HTR-8/SVneo (cell line): ENCODE measurements at places on chromosomes 2 and 18.

GRCh38 chr2:134660626-134661402 is 58.0 kb downstream of the TMEM163 start:
- no peak for DNase-seq

- DNase-seq = no peak
Measured at GRCh38 chr2:56266761-56267414, 83.1 kb downstream of the CCDC85A start.

DNA sequence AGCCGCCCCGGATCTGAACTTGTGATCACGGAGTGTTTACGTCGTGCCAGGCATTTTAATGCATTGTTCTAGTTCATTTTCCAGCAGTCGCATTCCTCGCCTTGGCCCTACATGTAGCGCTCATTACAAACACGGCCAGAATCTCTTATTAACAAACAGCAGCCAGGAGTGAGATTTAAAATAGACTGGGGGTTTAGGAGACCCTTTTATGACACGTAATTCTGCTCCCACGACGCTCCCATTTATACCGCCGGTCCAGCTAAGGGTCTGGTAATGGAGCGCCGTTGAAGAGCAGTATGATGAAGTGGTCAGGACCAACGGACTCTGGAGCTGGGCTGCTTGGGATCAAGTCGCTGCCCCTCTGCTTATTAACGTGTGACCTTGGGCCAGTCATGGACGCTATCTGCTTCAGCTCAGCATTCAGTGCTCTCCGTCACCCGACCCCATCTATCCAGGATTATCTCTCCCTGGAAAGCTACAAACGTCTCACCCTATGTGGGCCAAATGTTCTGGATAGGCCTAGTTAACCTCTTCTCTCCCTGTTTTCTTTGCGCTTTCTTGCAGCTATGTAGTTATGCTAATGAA is 745 bp downstream of the MSH2 start:
- DNase-seq = no peak

DNA sequence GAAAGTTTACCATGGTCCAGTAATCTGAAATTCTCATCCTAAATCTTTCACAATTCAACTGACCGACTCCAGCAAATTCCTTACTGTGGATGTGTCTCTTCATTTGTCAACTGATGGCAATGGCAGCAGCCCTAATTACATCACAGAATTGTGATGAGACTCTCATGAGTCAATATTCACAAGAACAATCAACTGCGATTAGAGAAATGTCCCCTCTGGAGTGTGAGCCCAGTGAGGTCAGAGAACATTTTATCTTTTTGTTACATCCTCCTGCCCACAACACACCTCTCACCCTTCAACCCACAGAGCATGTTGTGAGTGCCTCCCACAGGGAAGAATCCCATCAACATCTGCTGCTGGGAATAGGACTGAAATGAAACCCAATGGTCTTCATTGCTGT is 73.6 kb downstream of the CD226 start:
- no peak for DNase-seq

- DNase-seq = no peak
Measured at GRCh38 chr2:226153553-226153952, 646.1 kb downstream of the IRS1 start.

DNA sequence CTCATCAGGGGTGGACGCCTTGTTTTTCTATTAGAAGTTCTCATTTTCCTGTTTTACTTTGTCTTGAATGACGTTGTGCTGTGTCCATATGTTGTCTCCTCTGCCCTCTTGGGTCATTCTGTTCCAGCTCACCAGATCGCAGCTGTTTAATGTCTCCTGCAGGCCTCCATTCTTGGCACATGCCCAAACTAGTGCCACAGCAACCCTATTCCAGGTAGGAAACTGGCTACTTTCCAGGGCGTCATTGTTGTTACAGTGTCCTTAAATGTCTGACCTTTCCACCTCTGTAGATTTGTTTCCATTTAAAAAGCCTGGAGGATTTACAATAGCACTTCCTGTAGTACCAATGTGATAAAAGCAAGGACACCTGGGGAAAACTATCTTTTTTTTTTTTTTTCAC is 500.7 kb downstream of the METTL4 start:
- DNase-seq = no peak

GRCh38 chr2:135664623-135665068 is 77.0 kb upstream of the UBXN4 start:
- no peak for DNase-seq
